ENCODE measurements at places on chromosomes 16 and 17.
A peak's percentile ranks its signal among the peaks of the same experiment; 100 is the strongest.

DNA sequence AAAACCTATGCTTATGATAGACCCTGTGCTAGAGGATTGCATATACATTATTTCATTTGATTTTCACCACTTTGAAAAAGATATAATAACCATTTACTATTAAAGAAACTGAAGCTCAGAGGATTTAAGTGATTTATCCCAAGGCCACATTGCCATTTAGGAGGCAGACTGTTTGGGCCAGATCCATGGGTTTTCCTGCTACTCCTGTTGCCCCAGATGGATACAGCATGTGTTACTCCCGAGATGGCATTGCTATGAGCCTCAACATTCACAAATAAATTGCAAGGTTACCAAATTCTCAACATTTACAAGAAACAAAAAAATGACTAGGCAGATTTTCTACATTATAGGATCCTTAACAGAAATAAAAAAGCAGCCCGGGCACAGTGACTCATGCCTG, 322.1 kb upstream of the SOX9 start:
- DNase-seq = no peak

- DNase-seq = no peak
Observed at GRCh38 chr16:9248162-9248561, 156.7 kb downstream of the HAPSTR1 start.

DNA sequence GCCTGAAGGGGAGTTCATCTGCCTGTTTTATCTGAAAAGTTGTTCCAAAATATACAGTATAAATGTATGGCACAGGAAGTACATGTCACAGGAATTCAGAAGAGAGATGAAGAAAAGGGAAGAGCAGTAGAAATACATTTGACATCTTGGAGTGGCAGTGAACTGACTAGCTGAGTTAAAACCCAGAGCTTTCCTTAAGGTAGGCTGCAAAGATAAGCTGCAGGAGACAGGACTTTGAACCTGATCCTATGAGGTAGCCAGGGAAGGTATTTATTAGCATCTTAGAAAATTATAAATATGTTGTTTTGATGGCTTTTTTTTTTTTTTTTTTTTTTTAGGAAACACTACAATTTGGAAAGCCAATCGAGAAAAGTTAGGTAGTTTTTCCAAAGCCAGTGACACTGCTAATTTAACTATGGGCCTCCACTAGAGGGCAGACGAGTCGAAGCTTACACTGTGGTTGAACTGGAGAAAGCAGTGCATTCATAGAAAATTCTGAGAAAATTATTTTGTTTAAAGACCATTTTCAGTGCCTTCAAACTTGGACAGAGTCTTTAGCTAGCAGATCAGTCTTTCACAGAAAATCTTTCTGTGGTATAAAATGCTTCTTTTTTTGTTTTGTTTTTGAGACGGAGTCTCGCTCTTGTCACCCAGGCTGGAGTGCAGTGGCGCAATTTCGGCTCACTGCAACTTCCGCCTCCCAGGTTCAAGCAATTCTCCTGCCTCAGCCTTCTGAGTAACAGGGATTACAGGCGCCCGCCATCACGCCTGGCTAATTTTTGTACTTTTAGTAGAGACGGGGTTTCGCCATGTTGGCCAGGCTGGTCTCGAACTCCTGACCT, 122.3 kb downstream of the SSH2 start:
- DNase-seq = peak; percentile 58

DNA sequence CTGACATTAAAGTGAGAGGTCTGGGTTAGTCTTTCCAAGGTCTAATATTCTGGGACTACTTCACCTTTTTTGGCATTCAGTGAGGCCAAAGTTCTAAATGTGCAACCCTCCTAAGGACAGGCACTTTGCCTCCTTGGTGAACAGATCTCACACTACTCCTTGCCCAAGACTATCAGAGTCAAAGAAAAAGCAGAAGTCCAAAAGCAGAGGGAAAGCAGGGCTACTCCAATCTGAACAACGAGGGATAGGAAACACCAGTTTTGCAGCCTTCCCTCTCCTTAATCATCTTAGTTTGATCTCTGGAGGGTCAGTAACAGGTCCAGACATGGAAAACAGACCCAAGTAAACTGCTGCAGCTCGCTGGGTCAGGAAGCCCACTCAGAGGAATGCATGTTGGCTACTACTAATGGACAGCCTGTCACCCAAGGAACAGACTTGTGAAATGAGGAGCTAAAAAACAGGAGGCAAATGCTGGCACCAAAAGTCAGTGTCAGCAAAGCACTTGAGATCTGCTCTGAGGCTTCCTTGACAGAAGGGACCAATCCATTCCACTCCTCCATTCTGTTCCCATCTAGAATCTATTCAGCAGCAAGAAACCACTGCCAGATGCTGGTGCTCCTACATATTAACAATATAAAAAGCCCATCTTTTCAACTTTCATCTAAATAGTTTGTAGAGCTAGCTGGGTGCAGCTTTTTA, 29.9 kb downstream of the DCUN1D3 start:
- no peak for DNase-seq

DNA sequence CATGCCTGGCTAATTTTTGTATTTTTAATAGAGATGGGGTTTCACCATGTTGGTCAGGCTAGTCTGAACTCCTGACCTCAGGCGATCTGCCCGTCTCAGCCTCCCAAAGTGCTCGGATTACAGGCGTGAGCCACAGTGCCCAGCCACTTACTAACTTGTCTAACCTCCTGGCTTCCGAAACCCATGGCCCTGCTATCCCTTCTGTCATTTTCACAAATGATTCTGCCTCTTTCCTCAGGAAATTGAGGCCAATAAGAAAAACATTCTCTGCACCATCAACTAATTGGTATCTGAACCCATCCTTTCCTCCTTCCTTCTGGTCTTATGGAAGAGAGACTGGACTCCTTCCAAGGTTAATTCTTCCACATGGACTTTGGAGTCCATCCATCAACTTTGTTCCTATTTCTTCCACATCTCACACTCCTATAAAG, 27.9 kb upstream of the TNRC6A start:
- DNase-seq = no peak
